ENCODE measurements at places on chromosomes 5 and 9.

GRCh38 chr5:83396662-83397061, 74.9 kb upstream of the VCAN start:
- DNase-seq, result no peak

DNA sequence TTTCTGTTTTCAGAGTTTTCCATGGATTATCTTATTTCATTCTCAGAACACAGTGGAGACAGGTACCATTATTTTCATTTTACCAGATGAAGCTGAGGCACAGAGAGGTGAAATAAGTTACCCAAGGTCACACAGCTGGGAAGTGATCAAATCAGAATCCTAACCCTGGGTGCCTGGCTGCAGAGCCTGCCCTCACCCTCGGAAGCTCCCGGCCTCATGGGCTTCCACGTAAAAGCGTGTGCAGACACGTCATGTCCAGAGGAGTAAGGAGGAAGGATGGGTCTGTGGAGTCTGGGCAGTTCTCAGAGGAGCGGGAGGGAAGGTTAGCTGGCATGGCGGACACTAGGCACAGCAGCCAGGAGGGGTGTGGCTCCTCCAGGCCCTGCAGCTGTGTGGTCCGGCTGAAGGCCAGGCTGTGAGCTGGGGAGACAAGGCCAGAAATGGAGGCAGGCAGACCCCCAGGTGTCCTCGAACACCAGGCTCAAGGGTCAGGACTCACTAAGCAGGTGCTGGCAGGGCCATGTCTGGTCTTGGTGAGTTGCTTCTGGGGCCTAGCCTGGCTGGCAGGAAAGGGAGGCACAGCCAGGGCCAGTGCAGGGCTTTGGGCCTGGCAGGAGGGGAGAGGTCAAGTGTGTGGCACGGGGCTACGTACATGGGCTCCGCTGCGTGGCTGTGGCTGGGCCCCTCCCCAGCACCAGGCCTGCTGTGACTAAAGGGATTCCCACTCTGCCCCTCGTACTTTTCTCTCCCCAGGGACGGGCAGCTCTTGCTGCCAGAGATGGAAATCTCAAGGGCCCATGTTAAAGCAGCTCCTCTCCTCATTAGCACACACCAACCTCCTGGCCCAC, 5.6 kb downstream of the TBC1D9B start:
- no peak for DNase-seq

DNA sequence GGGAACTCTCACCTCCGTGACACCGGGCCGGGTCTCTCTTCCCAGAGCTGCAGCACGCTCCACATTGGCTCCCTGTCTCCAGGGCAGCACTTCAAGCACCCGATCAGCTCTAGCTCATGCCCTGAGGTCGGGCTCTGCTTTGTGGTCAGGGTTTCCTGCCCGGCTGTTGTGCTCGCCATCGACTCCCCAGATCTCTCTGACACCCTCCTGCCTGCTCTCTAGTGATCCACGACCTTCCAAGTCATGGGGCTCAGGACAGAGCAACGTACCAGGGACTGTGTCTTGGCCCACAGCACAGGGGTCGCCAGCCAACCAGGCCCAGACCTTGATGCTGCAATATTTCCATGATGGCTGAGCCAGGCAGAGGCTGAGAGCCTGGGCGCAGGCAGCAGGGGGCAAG, 45.1 kb downstream of the PRRT1B start:
- no peak for DNase-seq

DNA sequence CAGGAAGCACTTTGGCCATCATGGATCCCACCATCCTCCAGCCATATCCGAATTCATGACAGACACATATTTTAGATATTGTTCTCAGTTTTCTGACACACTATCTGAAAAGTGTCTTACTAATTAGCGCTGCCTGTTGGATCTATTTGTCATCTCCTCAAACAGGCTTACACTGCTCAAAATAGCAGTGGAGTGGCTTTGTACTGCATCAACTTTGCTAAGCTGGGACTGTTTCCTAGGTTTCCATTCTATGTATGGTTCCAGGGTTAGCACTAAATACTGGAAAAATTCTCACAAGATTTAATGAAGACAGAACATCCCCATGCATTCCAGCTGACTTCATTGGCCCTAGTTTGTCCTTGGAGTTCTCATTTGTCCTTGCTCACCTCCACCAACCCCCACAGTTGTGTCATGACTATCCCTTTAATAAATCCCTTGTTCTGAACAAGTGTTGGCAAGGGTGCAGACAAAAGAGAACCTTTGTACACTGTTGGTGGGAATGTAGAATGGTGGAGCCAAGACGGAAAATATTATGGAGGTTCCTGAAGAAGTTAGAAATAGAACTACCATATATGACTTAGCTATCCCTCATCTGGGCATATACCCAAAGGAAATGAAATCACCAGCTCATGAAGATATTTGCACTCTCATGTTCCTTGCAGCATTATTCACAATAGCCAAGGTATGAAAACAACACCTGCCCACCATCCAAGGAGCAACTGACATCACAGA, 136.5 kb upstream of the RAI14 start:
- no peak for DNase-seq

DNA sequence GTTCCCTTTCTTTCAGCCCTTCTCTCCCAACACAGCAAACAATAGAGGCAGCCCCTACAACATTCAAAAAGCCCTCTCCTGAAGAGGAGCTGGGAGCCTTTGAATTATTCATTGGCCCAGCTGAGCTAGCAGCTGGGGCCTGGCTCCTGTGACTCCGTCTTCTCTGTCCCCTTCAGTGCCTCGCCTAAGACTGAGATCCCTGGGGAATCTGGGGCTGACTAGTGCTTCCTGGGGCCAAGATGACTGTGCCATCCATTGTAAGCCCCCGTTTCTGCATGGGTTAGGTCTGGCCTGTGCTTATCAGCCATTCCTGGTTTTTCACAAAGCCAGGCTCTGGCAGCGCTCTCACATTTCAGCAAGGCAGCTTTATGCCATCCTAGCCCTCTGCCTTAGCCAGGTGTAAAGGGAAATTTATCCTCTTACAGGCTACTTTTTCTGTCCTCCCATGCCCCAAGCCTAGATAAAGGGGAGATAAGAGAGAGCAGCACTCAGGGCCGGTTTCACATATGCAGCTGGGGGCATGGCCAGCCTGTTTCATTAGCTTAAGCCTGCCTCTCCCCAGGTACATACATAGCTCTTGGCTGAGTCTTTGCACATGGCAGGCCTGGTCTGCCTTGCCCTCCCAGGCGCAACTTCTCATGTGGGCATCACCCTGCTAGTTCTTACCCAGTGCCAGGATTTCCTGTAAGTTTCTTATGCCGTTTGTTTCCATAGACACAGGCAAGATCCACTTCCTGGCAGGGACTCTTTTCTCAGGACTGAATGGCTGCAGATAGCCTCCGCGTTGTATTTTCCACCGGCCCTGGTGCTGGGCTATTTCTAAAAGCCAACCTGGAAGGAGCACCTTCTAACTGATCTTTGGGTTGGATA, 15.8 kb downstream of the PTPA start:
- DNase-seq, result no peak

- DNase-seq, result no peak
Measured at GRCh38 chr5:61207884-61208283, 45.6 kb upstream of the SMIM15 start.

- DNase-seq, result no peak
Measured at GRCh38 chr5:41649659-41650058, 139.3 kb upstream of the PLCXD3 start.

- no peak for DNase-seq
Measured at GRCh38 chr5:35618304-35618636, 607 bp downstream of the SPEF2 start.

GRCh38 chr5:172592881-172593280, 48.2 kb upstream of the NEURL1B start:
- DNase-seq, result no peak

All from effector CD8-positive, alpha-beta T cell (primary cell).